B cell (primary cell): ENCODE measurements at places on chromosomes 7 and 10. TPM values are rescaled to one million over a fixed set of nuclear protein-coding genes. Genes with fewer than 3 reads are reported as not detected.
A peak's percentile ranks its signal among the peaks of the same experiment; 100 is the strongest.

The FAM25A gene
- not detected in 2 replicates for total RNA-seq

The TLL2 gene
- 0.47 and 0.51 TPM in 2 replicates for total RNA-seq

The CCSER2 gene
- total RNA-seq, result 43.2 and 45.9 TPM in 2 replicates

The TACC2 gene
- total RNA-seq, result not detected in 2 replicates

The EGR2 gene
- total RNA-seq, result 6.3 and 6.6 TPM in 2 replicates

The ANKIB1 gene
- total RNA-seq, result 76.7 and 77.5 TPM in 2 replicates

The ZNF775 gene
- total RNA-seq, result 12.1 and 12.5 TPM in 2 replicates

The PLEKHS1 gene
- not detected in 2 replicates for total RNA-seq

The FLNC gene
- total RNA-seq, result not detected in 2 replicates

The POLD2 gene
- 86.7 and 91.0 TPM in 2 replicates for total RNA-seq

The GIMAP7 gene
- 0.30 and 0.41 TPM in 2 replicates for total RNA-seq

The TRIM50 gene
- total RNA-seq, result not detected in 2 replicates

The CYP2E1 gene
- total RNA-seq, result 1.3 and 2.1 TPM in 2 replicates

DNA sequence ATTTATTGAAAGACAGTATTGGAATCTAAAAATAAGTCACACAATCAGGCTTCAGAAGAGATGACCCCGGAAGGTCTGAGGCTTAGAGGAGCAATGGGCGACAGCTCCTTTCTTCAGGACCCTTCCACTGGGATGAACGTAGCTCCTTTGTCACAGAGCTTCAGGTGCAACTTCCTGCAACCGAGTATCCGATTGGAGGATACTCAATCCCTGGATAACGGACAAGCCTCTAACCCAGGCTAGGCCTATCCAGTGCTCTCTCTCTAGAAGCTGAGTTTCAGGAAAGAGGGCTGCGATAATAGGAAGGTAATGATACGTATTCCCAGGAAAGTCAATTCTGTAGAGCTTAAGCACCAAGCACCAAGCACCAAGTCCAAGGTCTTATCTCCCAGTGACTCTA, 349.4 kb upstream of the NPSR1 start:
- DNase-seq, result no peak

GRCh38 chr7:64905133-64905532, 2.1 kb downstream of the ZNF273 start:
- no peak for DNase-seq

DNA sequence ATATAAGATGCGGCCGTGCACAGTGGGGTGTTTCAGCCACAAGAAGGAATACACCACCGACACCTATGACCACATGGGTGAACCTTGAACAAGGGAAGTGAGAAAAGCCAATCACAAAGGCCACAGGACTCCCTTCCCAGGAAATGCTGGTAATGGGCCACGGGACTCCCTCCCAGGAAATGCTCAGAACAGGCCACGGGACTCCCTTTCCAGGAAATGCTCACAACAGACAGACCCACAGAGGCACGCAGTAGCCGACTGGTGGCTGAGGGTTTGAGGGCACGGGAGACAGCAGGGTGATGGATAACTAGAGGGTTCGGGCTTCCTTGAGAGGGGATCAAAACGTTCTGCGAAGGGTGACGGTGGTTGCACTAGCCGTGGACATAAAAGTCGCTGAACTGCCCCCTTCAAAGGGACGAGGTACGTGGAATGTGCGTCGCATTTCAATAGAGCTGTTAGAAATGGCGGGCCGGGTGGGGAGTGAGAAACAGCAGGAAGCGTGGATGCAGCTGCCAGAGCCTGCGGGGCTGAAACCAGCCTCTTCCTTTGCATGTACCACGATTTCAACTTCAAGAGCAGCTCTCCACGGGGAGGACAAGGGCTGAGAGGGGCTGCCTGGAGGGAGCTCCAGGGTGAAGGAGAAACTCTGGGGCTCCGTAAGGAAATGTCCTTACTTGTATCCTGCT, 274.0 kb downstream of the ELFN1 start:
- no peak for DNase-seq

GRCh38 chr7:55132890-55133551, 114.2 kb downstream of the EGFR start:
- no peak for DNase-seq

- DNase-seq, result peak; percentile 60
Measured at GRCh38 chr10:98425511-98426352, 10.8 kb upstream of the PYROXD2 start.

- no peak for DNase-seq
Measured at GRCh38 chr7:115058726-115059125, 136.8 kb downstream of the MDFIC start.

GRCh38 chr7:134632052-134632451, 14.6 kb upstream of the BPGM start:
- no peak for DNase-seq

DNA sequence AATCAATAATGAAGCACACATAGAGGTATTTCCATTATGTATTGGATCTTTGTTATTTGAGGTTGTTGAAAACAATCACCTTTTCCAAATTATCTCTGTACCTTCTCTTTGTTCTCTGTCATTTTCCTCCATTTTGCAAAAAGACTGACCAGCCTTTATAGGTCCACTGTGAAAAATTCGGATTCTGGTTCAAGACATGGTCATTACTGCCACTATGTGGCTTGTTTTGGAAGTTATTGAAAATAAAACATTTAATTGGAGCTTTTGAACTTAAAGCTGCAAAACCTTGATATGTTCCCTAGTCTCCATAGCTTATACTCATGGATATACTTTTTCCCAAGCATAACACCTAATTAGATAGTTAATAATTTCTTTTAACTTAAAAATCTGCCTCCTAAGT, 1094.4 kb downstream of the NRG3 start:
- DNase-seq, result no peak

GRCh38 chr7:5377279-5377678, 46.4 kb downstream of the TNRC18 start:
- no peak for DNase-seq

DNA sequence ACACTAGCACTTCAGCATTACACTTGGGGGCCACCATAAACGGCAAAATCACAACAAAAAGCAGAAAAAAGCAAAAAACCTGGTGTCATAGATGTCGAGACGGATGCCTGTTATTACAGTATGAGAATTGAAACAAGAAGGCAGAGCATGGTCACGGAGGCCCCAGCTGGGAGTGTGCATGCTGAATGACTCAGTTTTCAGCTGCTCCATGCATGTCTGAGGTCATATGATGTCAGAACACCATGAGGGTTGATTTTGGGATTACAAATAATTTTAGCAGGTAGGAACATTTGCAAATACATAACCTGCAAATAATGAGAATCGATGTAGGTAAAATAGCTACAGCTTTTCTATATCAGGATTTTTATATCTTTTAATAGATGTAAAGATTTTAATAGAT, 19.1 kb downstream of the ZMYND11 start:
- no peak for DNase-seq

- DNase-seq, result no peak
Measured at GRCh38 chr7:71871446-71871845, 540.7 kb downstream of the CALN1 start.

DNA sequence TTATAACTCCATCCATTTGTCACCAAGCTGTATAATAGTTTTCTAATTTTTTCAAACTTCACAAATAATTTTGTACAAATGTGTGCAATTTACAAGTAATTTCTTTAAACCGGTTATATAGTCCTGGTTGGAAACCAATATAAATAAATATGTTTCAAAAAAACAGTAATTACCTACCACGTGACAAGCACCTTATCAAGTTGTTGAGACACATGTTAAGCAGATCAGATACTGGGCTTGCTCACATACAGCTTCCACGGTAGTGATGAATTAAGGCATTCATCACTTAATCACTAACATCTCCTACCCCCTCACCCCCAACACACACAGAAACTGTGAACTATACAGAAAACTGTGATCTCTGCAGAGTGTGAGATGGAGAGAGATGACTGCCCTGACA, 630.0 kb upstream of the MBL2 start:
- DNase-seq, result no peak

GRCh38 chr10:48707472-48707871, 22.8 kb downstream of the WDFY4 start:
- no peak for DNase-seq

GRCh38 chr7:424961-425793, 94.5 kb downstream of the PDGFA start:
- DNase-seq, result no peak

DNA sequence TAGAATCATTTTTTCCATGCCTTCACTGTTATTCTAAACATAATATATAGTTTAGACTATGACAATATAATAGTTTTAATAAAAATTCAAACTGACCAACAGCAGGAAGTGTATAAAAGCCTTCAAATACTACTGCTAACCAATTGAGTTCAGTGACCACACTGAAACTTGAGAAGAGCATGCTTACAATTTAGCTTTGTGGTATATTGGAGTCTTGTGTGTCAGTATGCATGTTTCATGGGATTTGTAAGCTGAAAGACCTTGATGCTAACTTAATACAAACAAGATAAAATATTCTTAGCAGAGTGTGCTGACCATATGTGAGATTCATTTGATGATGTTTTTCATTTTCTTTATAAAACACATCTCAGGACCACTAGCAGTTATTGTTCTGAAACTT, 395.5 kb downstream of the SUGCT start:
- DNase-seq, result no peak

DNA sequence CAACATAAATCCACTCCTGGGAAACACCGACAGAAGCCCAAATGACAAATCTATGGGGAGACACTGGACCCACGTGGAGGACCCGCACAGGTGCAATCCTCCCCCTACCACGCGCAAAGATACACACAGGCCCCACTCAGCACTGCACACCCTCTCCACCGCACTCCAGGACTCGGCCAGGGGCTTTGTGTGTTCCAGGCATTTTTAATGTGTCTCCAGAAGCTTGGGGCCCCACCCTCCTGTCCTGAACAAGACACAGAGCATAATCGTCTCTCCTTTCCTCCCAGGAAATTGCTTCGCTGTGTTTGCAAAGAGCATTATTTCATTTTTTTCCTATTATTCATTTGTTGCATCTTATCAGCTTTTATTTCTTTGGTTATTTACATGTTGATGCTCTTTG, 82.8 kb downstream of the GLI3 start:
- DNase-seq, result no peak

DNA sequence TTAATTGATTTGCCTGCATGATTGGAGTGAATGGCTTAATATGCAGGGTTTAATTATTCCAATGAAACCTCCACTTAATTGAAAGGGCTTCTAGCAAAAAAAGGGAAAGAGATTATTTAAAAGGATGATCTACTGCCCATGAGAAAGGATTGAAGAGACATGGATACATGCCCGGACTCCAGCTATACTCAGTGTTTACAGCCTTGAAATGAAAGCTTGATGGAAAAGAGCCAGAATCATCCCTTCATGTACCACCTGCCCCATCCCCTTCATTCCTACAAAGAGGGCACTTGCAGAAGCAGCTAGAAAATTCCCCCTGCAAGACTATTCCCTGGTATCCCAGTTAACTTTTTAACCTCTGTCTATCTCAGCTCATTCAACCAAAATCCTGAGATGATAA, 78.4 kb downstream of the CARD11 start:
- no peak for DNase-seq

- DNase-seq, result no peak
Measured at GRCh38 chr7:110797656-110798055, 293.3 kb upstream of the LRRN3 start.

GRCh38 chr10:102358712-102359382, 36.7 kb upstream of the NFKB2 start:
- DNase-seq, result no peak

DNA sequence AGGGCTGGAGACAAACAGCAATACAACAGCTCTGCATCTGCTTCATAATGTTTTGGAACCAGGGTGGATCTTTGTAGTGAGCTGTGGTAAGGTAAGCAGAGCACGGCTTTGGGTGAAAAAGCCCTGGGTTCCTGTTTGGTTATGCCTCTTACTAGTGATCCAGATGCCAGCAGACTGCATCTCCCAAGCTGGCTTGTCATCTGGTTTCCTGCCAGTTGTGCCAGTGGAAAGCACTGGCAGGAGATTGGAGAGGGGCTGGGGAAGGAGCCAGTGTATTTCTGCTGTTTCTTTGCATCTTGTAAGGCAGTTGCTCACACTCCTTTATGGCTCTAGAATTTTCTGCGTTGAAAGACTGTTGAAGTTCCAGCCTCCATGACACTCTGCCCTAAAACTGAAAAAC, 137.6 kb downstream of the TSPAN12 start:
- DNase-seq, result no peak

- peak; percentile 69 for DNase-seq
Measured at GRCh38 chr7:20330928-20331909, 519 bp downstream of the ITGB8 start.

- DNase-seq, result no peak
Measured at GRCh38 chr7:56188823-56189346, 72.7 kb upstream of the NUPR2 start.

- DNase-seq, result no peak
Measured at GRCh38 chr10:133224756-133225372, 5.2 kb upstream of the UTF1 start.

GRCh38 chr10:16854623-16855022, 37.4 kb upstream of the RSU1 start:
- no peak for DNase-seq
